ENCODE measurements at places on chromosomes 16 and 17. TPM values are rescaled to one million over a fixed set of nuclear protein-coding genes. Genes with fewer than 3 reads are reported as not detected.

NPB gene
- 0.49 TPM for polyA plus RNA-seq

GRCh38 chr16:75632857-75633256 is 9.8 kb upstream of the ADAT1 start:
- DNase-seq, result no peak

- DNase-seq, result no peak
Measured at GRCh38 chr17:39351508-39351907, 49.9 kb downstream of the FBXL20 start.

DNA sequence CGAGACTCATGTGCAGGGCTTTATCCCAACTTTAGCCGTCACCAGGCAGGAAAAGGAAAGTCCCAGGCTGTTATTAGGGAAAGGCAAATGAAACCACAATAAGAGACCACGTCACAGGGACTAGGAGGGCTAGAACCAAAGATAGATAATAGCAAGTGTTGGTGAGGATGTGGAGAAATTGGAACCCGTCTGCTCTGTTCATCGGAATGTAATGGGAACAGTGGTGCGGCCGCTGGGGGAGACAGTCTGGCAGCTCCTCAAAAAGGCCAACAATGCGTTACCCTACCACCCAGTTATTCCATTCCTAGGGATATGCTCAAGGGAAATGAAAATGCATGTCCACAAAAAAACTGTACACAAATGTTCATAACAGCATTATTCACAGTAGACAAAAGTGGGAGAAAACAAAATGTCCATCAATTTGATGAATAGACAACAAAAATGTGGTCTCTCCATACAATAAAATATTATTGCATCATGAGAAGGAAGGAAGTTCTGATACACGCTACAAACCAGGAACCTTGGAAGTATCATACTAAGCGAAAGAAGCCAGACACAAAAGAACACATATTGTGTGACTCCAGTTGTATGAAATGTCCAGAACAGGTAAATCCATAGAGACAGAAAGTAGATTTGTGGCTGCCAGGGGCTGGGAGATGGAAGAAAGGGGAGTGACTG is 19.5 kb upstream of the USP10 start:
- DNase-seq, result no peak

GRCh38 chr16:21638573-21638975 is 13.8 kb downstream of the IGSF6 start:
- DNase-seq, result no peak

CYBC1 gene
- 32.5 TPM for polyA plus RNA-seq

DNA sequence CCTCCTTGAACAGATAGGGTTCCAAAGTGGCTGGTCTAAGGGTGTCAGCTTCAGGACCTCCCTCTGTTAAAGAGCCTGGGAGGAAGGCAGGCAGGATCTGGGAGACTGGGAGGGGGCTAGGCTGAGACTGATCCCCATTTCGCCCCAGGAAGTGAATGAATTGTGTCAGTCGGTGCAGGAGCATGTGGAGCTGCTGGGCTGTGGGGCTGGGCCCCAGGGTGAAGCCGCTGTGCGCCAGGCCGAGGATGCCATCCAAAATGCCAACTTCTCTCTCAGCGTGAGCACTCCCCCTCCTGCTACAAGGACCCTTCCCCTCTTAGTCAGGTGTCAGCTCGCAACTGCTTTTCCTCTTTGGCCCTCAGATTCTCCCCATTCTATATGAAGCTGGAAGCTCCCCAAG is 6.1 kb downstream of the CARMIL2 start:
- no peak for DNase-seq

DNA sequence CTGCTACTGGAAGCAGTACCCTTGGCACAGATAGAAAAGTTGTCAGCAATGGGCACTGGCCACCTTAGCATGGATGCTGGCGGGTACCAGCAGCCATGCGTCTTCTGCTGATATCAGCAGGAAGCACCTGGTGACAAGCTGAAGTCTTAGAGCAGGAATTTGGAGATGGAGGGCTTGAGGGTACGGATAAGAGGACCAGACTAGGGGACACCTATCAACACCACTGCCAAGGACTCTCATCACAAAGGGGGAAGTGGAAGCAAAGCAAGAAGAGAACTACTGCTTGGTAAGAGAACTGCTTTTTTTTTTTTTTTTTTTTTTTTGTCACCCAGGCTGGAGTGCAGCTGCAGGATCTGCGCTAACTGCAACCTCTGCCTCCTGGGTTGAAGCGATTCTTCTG is 35.4 kb upstream of the LYRM9 start:
- DNase-seq, result no peak

LGALS9 gene
- 30.2 TPM for polyA plus RNA-seq

DNA sequence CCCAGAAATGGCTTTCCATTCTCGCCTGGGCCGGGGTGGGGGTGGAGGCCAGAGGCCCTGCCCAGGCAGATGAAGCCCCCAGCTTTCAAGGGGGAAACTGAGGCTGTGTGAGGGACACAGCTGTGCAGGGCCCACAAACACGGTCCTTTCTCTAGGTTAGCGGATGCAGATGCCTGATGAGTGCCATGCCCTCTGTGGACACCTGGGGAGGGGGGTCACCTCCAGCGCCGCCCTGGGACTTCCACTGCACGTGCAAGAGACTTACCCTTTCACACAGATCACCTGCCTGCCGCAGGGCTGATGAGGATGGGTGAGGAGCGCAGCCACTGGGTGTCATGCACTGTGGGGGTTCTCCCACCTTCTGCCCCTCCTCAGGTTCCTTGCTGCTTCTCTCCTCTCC is 2.6 kb upstream of the ANTKMT start:
- DNase-seq, result no peak

TEKT1 gene
- polyA plus RNA-seq, result not detected

DNA sequence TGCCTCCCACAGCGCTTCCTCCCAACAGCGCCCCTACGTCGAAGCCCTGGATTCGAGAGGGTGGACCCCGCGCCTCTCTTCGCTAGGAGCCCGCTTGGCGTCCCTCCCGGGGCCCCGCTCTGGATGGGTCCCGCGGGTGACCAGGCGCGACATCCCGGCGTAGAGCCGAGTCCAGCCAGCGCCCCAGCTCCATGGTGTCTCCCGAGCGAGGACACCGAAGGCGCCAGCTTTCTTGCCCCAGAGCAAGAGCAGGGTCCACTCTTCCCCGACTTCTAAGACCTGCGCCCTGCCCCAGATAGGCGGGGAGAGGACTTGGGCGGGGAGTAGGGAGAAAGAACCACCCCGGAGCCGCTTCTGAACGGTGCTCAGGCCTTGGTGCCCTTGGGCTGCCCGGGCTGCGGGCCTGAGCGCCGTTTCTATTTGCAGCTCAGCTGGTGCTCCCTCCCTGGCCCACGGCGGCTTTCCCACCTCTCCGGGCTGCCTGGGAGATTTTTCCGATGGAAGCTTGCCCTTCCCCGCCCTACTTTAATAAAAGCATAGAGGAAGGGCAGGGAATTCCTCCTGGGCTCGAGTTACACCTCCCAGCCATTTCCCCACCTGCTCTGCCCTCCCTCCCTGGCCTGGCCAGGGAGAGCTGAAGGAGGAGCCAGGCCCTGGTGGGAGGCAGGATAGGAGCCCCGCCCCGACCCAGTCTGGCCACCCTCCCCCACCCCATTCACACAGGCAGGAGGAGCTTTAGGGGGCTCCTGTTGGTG is 1.8 kb downstream of the MMP15 start:
- DNase-seq, result peak; percentile 68

NT5M gene
- 14.8 TPM for polyA plus RNA-seq

IL17C gene
- polyA plus RNA-seq, result not detected

KCNG4 gene
- polyA plus RNA-seq, result not detected

DNA sequence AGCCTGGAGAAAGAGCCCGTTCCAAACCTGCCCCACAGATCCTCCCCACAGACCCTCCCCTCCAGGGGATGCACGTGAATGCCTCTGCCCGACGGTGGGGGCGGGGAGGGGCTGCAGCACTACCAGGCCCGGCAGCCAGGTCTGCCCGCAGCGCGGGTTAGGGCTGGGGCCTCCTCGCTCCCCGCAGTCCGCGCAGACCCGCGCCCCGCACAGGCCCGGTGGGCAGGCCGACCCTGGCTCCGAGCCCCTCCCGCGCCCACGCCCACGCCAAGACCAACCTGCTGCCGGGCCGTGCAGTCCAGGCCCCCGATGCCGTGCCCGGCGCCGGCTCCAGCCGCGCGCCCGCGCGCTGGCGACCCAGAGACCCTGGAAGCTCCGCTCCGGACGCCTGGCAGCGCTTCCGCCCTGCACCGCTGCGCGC is at the start of gene RPUSD1:
RPUSD1 (minus strand) TSS at position 404 of the 421 bp plus-strand sequence. CDS start 644 bp downstream, outside the sequence.
- DNase-seq, result no peak

DNA sequence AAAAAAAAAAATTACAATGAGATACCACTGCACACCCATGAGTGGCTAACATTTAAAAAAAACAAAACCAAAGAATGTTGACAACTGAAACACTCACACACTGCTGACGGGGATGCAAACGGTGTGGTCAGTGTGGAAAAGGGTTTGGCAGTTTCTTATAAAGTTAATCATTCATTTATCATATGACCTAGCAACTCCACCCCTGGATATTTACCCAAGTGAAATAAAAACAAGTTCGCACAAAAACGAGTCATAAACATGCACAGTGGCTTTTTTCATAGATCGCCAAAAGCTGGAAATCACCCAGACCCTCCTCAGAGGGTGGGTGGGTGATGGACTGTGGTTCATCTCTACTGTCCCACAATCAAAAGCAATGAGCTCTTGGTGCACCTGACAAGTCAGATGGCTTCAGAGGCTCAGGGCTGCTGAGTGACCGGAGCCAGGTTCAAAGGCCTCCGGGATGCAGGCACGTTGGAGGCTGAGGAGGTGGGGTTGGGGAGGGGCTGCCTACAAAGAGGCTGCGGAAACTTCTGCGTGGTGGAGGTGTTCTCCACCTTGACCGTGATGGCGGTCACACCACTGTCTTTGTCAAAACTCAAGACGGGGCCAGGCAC is 14.2 kb downstream of the RAB40B start:
- no peak for DNase-seq
